SJSA1 (cell line): ENCODE measurements at places on chromosomes 11 and 22.
A peak's percentile ranks its signal among the peaks of the same experiment; 100 is the strongest.

GRCh38 chr11:46632502-46632901 lies 15.1 kb downstream of the ATG13 start:
- H3K27me3 ChIP-seq = no peaks in the 10 kb centered on the region
- no peaks in the 10 kb centered on the region for H3K4me1 ChIP-seq
- H3K4me3 ChIP-seq = no peak overlapping the region
- peaks cover 8% of the 10 kb centered on the region; the same call in 1 of the 2 replicates for H3K36me3 ChIP-seq
- no peak for DNase-seq

- no peak overlapping the region for H3K4me3 ChIP-seq
- DNase-seq = no peak
- H3K27me3 ChIP-seq = no peaks in the 10 kb centered on the region
- H3K4me1 ChIP-seq = no peaks in the 10 kb centered on the region
- H3K36me3 ChIP-seq = no peaks in the 10 kb centered on the region
Observed at GRCh38 chr11:116366980-116367645, 405.7 kb downstream of the BUD13 start.

DNA sequence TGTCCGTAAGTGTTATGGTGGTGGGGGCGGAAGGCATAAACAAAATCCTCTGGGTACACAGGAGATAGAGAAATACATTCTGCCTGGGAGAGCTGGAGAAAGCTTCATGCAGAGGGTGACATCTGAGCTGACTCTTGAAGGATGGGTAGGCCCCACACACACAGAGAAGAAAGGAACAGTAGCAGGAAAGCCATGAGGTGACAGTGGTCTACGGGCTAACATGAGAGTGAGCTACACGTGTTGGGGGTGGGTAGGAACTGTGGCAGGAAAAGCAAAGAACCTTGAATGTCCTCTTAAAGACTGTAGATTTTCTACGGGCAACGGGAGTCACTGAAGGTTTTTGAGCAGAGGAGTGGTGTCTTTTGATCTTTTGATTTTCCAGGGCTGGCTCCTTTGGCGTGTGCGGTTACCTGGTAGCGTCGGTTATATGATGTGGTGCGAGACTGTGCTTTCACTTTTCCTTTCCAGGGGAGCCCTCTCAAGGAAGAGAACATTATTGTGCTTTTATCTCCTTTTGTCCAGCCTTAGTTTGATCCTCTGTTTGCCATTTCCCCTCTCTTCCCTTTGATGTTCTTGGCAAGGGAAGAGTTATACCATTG lies 39.7 kb downstream of the ADAMTS8 start:
- H3K4me3 ChIP-seq = no peak overlapping the region
- H3K4me1 ChIP-seq = peaks cover 50% of the 10 kb centered on the region
- H3K27me3 ChIP-seq = no peaks in the 10 kb centered on the region
- DNase-seq = no peak
- no peaks in the 10 kb centered on the region for H3K36me3 ChIP-seq

DNA sequence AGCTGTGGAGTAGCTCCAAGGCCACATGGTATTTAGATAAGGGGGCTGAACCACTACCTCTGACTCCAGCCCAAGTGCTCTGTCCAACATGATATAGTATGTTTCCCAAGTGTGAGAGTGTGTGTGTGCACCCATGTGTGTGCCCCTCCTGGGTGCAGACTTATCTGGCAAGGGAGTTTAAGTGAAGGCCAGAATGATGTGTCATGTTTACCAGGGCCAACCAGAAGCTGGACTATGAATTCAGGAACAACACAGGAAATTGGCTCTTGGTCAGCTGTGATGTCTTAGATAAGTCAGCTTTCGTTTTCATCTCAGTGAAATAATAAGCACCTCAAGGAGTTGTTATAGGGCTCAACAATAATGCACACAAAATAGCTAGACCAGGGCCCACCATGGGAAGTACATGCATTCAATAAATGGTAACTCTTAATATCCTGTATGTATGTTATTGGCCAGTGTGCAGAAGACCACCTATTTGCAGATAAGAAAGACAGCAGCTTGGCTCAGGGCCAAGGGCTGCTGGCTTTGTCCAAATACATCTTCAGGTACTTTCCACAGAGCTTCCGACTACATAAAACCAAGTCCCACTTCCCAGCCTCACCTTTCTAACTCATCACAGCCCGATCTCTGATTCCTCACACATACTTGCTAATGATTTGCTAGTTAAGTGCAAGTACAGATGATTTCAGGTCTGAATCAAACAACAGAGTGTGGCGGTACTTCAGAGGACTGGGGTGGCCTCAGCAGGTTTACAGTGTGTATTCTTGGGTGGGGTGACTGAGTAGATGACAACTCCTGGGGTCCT lies 120.9 kb downstream of the ME3 start:
- no peaks in the 10 kb centered on the region for H3K36me3 ChIP-seq
- no peak overlapping the region for H3K4me3 ChIP-seq
- peaks cover 12% of the 10 kb centered on the region for H3K4me1 ChIP-seq
- DNase-seq = peak; percentile 51

DNA sequence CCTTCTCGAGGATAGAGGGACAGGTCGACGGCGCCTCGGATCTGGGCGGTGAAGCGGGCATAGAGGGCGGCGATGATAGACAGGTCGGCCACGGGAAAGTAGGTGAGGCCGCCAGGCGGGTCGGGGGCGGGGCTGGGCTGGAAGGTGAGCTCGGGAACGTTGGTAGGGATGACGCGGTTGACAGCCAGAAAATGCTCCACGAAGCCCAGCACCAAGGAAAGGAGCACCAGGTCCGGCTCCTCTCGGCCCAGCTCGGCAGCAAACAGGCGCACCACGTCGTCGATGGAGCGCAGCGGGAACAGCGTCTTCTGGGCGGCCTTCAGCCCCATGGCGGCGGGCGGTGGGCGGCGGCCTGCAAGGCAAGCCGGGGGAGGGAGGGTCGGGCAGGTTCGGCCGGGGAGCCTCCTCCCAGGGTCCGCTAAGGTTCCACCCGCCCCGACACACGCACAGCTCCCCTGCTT lies 540 bp downstream of the MEN1 start:
- no peak overlapping the region for H3K27ac ChIP-seq
- H3K27me3 ChIP-seq = no peaks in the 10 kb centered on the region
- H3K36me3 ChIP-seq = peaks cover 44% of the 10 kb centered on the region
- peaks cover 11% of the 10 kb centered on the region for H3K4me1 ChIP-seq
- peak overlapping the region; percentile 65 for H3K4me3 ChIP-seq
- peak; percentile 61 for DNase-seq

- no peak overlapping the region for H3K27ac ChIP-seq
- H3K4me3 ChIP-seq = no peak overlapping the region
- H3K36me3 ChIP-seq = no peaks in the 10 kb centered on the region
- H3K4me1 ChIP-seq = peaks cover 8% of the 10 kb centered on the region
Observed at GRCh38 chr11:35420371-35420770, 1.0 kb upstream of the SLC1A2 start.

- no peak overlapping the region for H3K27ac ChIP-seq
- H3K4me1 ChIP-seq = no peaks in the 10 kb centered on the region
- no peak for DNase-seq
- no peaks in the 10 kb centered on the region for H3K36me3 ChIP-seq
Observed at GRCh38 chr11:97229936-97230335, 840.1 kb downstream of the JRKL start.

DNA sequence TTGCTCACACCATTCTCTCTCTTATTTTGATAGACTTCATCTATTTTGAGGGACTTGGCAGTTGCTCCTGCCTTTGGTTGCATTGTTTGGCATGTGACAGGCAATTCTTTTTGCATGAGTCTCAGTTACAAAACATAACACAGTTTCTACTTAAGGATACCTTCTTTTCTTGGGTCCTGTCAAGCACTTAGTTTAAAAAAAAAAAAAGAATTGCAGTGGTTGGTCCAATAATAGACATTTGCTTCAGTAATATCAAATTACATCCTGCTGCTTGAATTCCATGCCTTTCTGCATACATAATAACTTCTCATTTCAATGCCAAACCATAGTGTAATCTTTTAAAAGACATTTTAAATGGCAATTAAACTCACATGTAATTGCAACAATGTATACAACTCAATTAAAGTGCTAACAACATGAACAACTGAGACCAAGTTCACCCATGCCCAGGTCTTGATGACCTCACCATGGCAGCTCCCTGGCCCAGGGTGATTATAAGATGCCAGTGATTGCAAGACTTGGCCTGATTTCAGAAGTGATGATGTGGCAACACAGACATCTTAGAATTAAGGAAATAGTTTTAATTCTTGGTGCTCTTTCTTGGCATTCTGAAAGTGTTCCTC lies 32.2 kb upstream of the PLET1 start:
- peak overlapping the region; percentile 90 for H3K27ac ChIP-seq
- peak; percentile 83 for DNase-seq
- no peak overlapping the region for H3K4me3 ChIP-seq
- H3K36me3 ChIP-seq = no peaks in the 10 kb centered on the region; the same call in 1 of the 2 replicates
- H3K4me1 ChIP-seq = peaks cover 49% of the 10 kb centered on the region

GRCh38 chr11:132114185-132114584 lies 743.8 kb downstream of the NTM start:
- H3K36me3 ChIP-seq = no peaks in the 10 kb centered on the region
- H3K27ac ChIP-seq = no peak overlapping the region
- no peaks in the 10 kb centered on the region for H3K27me3 ChIP-seq
- no peak for DNase-seq

DNA sequence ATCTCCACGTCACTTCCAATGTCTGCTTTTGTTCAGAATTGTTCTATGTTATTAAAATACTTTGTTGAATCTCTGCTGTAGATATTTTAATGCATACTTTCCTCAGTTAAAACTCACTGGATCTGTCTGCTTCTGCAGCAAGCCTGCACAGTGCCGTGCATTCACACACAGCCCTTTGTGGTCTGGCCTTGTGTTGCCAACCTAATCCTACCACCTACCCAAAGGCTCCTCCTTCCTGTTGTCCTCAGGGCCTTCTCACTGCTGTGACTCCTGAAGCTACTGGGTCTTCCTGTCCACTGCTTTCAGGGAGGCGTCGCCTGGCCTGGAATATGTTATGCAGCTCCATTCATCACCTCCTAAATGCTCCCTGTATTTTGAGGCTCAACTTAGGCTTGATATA lies 67.0 kb downstream of the PPP6R3 start:
- no peak for DNase-seq
- no peak overlapping the region for H3K27ac ChIP-seq
- no peaks in the 10 kb centered on the region for H3K4me1 ChIP-seq
- H3K36me3 ChIP-seq = peaks cover 92% of the 10 kb centered on the region

DNA sequence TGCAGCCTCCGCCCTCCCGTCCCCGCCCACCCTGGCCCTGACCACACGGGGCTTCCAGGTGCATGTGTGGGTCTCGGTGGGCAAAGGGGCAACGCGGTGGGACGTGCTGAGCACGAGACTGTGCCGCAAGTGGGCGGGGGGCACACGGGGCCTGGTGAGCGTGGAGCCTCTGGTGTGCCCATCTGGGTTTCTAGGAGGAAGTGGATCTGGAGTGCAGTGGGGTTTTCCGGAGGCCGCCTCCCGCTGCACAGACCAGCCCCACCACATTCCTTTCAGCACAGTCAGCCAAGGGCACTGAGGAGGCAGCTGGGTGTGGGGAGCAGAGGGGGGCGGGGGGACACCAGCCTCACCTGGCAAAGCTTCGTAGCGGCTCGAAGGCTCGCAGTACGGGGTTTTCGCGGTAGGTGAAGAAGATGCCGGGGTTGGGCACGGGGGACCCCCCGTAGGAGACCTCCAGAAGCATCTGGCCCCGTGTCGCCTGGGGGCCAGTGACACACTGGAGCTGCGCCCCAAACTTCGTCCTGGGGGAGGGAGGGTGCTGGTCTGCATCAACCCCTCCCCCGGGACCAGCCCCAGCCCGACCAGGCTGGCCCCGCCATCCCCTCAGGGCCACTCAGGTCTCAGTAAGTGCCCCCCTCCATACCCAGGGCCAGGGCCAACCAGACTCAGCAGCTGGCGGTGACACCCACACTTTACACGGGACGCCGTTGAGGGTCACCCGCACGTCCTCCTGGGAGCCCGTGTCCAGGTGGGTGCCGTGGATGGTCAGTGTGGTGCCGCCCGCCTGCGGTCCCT lies 12.4 kb upstream of the MAPK11 start:
- peaks cover 16% of the 10 kb centered on the region for H3K4me1 ChIP-seq
- no peak overlapping the region for H3K4me3 ChIP-seq
- DNase-seq = peak; percentile 88
- H3K27me3 ChIP-seq = no peaks in the 10 kb centered on the region
- peak overlapping the region; percentile 73 for H3K27ac ChIP-seq

DNA sequence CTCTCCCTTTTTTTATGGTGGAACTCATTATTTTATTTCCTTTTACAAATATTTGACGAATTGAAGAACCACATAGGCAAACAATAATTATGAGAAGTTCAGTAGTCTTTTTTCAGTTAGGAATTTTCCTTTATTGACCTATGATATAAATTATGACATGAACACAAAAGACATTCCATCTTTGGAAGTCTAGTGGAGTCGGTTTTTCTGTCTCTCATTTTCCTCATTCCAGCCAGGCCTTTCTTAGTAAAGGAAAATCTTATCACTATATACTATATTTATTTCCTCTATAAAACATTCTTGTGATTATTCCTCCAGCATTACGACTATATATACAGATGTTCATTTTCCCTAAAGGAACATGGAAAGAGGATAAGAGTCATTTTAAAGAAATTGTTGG lies 1046.1 kb downstream of the DLG2 start:
- H3K27ac ChIP-seq = no peak overlapping the region
- no peaks in the 10 kb centered on the region for H3K27me3 ChIP-seq
- DNase-seq = no peak
- H3K36me3 ChIP-seq = no peaks in the 10 kb centered on the region
- H3K4me3 ChIP-seq = no peak overlapping the region

GRCh38 chr22:20994128-20994901 lies 7.6 kb downstream of the THAP7 start:
- no peak overlapping the region for H3K4me3 ChIP-seq
- no peaks in the 10 kb centered on the region for H3K27me3 ChIP-seq
- H3K27ac ChIP-seq = no peak overlapping the region

GRCh38 chr11:66981976-66982578 lies 7.0 kb downstream of the C11orf86 start:
- no peaks in the 10 kb centered on the region for H3K36me3 ChIP-seq
- no peaks in the 10 kb centered on the region for H3K27me3 ChIP-seq
- no peak overlapping the region for H3K27ac ChIP-seq
- DNase-seq = peak; percentile 99

DNA sequence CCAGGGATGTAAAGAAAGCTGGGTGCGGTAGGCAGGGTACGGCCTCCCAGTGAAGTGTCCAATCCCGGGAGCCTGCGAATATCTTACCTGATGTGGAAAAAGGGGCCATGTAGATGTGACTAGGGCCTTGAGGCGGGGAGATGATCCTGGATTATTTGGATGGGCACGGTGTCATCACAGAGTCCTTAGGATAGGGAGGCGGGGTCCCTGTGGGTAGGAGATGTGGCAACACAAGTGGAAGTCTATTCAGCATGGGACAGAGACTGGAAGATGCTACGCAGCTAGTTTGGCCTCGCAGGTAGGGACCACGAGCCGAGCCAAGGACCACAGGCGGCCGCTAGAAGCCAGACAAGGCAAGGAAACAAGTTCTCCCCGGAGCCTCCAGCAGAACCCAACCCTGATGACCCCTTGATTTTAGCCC lies 46.4 kb upstream of the SHANK2 start:
- H3K27ac ChIP-seq = peak overlapping the region; percentile 80
- H3K4me1 ChIP-seq = peaks cover 42% of the 10 kb centered on the region
- DNase-seq = no peak
- H3K27me3 ChIP-seq = no peaks in the 10 kb centered on the region
- no peak overlapping the region for H3K4me3 ChIP-seq

- no peak for DNase-seq
- 0 out of 2 replicates have a peak, but pooled peaks cover 3% of the 10 kb centered on the region for H3K4me1 ChIP-seq
- H3K36me3 ChIP-seq = no peaks in the 10 kb centered on the region
- no peak overlapping the region for H3K4me3 ChIP-seq
Observed at GRCh38 chr11:126628790-126629621, 273.5 kb downstream of the ST3GAL4 start.
